ENCODE measurements at places on chromosomes 4 and X.

DNA sequence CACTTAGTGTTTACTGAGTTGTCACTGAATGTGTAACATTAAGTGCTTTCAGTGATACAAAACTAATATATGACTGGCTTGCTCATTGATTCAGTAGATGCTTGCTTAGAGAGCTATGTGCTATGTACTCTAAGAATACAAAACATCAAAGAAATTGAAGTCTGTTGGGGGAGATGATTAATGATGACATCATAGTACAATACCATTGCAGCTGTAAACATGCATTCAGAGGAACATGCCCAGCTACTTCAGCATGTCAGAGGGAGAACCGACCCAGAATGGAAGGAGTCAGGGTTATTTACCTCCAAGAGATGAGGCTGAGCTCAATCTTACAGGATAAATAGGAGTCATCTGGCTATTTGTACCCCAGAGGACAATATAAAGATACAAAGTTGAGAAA is 290.8 kb downstream of the TENM3 start:
- no peak for DNase-seq

GRCh38 chr4:185304944-185305690 is 90.6 kb downstream of the LRP2BP start:
- DNase-seq, result no peak

DNA sequence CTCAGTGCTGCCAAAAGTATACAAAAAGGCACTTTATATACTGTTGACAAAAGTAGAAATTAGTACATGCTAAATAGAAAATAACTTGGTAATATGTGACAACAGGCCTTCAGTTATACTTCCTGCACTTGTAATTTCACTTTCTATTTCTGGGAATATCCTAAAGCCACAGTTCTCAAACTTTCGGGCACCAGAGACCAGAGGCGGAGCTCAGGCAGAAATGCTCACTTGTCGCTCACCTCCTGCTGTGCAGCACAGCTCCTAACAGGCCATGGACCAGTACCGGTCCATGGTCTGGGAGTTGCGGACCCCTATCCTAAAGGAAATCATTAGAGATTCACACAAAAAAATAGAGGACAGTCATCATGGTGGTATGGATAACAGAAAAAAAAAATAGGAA is 25.7 kb downstream of the ACSL4 start:
- no peak for DNase-seq

DNA sequence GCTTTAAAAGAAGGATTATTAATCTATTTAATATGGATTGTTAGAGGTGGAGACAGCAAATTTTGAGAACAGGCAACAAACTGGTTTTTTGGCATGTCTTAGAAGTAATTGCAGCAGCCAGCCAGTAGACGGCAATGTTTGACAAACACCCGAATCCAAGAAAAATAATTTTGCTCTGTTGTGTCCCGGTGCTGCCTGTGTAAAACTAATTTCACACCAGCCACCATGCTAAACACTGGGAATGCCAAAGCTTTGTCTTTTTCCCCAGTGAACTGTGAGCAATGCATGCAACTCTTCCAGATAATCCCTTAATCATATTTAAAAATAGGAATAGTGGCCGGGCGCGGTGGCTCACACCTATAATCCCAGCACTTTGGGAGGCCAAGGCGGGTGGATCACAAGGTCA is 25.9 kb downstream of the SMIM31 start:
- DNase-seq, result no peak

- no peak for DNase-seq
Observed at GRCh38 chr4:21890231-21890630, 58.3 kb downstream of the KCNIP4 start.

DNA sequence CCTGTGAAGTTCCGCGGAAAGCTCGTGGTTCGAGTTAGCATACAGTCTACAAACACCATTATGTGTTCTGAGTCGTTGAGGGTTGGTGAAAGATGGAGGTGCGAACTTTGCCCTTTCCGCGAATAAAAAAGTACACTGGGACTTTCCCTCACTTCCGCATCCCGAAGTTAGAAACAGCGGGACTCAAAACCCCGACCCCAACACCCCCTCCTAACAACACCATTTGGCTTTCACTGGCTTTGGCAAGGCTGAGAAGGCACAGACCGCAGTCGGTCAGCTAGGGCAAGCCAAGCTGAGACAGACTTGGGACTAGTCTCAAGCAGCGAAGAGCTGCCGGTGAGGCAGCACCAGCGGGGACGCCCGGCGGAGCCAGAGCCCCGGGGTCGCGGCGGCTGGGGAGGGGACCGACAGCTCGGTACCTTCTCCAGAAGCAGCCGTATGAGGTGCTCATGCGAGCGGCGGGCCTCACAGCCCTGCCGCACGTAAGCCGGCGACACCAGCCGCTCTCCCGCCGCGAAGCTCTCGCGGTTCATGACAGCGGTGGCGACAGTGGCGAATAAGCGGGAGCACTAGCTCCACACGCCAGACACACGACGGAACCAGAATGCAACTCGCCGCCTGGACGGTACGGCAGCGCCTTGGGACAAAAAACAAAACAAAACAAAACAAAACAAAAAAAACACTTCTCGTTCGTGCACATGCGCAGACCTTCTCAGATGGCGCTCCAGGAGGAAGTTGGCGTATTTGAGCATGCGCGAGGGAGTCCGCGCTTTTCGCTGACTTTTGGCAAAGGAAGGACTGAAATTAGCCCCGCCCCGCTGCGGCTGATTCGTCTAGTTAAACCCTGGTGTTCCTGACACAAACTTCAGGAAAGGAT is at the start of gene SEPSECS:
TSS of gene SEPSECS (minus strand) at position 613 of the 877 bp plus-strand sequence. CDS start at position 533, 80 bp downstream.
- DNase-seq, result peak; percentile 87

- DNase-seq, result no peak
Observed at GRCh38 chrX:12344954-12345353, 206.7 kb downstream of the FRMPD4 start.

DNA sequence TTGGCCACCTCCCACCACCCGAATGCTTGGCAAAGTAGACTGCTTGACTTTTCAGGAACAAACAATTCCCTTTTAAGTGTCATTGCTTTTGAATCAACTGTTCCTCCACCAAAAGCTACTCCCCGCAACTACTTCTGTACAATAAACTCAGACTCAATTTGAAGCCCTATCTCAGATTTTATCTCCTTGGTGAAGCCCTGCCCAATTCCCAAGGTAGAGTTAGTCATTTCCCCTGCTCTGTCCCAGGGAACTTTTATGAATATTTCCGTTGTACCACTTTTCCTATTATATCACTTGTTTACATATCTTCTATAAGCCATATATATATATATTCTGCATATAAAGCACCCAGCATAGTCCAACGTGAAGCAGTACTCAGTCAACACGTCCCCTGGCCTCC is 102.8 kb downstream of the C4orf51 start:
- DNase-seq, result no peak

DNA sequence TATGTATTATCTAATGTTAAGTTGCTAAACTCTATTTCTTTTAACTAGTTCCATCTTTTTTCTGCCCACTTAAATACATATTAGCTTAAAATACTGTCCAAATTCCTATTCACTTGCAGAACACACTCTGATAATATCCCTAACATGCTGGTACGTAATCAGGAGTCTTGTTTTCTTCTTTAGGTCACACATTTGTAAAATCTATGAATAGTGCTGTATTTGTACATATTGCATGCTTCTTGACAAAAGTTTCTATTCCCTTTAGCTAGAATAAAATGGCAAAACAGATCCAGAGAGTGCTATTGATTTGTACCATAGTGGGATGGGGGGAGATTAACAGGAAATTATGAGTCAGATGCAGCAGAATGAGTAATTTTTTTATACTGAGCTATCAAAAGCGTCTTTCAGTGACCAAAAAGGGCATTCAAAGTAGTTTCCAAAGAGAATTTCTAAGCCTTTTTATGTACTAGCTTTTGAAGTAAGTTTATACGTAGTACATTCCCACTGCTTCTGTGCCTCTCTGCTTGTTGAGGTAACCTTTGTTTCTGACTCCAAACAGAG is 126.5 kb downstream of the PTPN13 start:
- no peak for DNase-seq

GRCh38 chr4:84401701-84402306 is 97.3 kb downstream of the NKX6-1 start:
- DNase-seq, result no peak

DNA sequence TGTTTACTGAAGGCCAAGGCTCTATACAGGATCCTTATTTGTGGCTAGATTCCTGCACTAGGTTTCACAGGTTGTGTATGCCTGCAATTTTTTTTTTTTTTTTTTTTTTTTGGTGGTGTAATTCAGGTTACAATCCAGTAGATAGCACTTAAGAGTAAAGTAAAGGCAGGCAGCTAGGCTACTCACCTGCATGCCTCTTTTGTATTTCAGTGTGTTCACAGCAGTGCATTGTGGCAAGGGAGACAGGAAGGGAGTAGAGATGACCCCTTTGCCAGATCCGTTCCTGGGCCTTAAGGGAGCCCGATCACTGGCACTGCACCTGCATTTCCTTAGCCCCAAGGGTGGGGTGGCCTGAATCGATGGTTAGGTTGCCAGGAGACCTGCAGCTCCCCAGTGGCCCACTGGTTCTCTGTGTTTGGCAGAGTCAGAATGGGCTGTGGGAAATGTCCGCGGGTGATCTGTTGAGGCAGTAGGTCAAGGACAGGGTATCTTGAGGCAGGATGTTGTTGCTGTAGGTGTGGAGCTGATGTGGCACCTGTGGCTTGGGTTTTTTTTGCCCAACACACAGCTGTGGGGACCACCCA is 374.9 kb upstream of the AADAT start:
- DNase-seq, result no peak

DNA sequence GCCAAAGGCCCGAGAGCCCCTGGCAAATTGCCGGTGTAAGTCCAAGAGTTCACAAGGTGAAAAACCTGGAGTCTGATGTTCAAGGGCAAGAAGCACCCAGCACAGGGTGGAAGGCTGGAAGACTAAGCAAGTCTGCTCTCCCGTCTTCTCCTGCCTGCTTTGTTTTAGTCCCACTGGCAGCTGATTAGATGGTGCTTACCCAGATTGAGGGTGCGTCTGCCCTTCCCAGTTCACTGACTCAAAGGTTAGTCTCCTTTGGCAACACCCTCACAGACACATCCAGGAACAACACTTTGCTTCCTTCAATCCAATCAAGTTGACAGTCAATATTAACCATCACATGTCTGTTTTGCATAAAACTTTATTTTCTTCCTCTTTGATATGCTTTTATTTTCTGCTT is 157.4 kb downstream of the HS3ST1 start:
- DNase-seq, result no peak

DNA sequence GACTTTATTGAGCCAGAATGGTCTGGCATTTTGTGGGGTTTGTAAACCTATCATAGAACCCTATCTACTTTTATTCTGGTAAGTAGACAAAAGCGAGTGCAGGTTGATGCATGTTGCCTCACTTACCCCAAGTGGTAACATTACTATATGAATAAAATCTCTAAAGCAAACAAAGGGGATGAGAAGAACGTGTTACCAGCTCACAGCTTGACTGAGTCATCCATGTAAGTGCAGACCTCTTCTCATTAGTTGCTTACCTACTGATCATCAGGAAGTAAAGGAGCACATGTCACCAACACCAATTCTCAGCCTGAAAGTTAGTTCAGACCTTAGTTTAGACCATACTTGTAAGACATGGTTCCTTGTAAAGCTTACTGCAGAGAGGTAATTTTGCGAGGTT is 1328.3 kb downstream of the C4orf33 start:
- DNase-seq, result no peak

- DNase-seq, result no peak
Observed at GRCh38 chrX:32137525-32137924, 1065.7 kb upstream of the FTHL17 start.

- no peak for DNase-seq
Observed at GRCh38 chr4:180696460-180697092, 1546.6 kb upstream of the TENM3 start.

- no peak for DNase-seq
Observed at GRCh38 chr4:158644760-158645159, 26.9 kb downstream of the C4orf46 start.

GRCh38 chr4:140839888-140840790 is 84.0 kb upstream of the TBC1D9 start:
- DNase-seq, result no peak

DNA sequence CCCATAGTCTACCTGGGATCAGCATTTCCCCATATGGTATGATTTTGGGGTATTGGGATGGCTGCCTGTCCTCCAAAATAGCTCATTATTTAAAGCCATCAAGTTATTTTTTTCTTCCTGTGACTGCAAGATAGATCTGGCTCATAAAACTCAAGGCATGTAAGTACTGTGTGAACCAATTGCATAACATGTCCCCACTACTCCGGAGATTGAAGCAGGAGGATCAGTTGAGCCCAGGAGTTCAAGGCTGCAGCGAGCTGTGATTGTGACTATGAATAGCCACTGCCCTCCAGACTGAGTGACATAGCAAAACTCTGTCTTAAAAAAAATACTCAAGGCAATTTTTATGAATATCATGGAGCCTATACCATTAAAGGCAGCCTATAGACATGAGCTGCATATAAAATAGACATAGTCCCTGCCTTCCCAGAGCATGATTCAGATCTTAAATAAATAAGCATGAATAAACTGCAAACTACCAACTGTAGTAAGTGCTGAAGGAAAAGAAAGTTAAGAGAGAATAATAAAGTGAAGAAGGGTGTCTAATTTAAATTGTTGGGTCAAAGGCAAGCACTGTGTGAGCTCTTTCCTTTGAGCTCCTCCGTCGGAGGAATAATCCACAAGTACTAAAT is 16.9 kb upstream of the MMAA start:
- no peak for DNase-seq

DNA sequence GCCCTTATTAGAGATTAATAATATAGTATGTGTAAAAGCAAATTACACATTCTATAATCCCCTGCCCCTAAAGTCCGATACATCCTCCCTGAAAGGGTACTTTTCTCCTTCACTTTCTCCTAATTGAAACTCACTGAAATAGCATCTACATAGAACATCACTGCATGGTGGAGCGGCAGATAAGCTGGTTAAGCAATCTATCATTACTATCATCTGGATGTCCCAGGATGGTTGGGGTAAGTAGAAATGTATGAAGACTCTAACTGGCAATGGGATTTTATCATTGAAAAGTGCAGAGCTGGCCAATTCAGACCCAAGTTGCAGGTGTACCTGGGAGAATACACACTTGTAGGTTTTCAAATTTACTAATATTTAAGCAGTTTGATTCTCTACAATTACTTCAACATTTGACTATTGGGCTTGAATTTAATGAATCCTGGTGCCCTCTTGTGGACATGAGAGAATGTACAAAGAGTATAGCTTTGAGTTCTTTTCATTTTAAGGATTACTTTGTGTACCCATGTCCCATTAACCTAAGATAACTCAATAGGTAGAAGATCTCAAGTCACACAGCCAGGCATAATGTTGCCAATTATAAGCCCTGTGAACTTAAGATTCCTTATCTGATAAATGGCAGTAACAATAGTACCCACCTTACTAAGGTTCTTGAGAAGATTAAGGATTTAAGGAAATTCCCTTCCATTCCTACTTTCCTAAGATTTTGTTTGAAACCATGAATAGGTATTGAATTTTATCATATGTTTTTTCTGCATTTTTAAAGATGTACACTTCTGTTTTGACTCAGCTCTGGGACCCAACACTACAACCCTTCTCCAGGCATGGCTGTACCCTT is 69.8 kb downstream of the SHROOM3 start:
- DNase-seq, result no peak

Data from activated effector memory CD4-positive, alpha-beta T cell treated with Interleukin-2 at 50 U/mL for 16 hours (primary cell).